Psoas muscle (tissue), 8 donors: ENCODE measurements at places on chromosomes 7 and 10. TPM values are rescaled to one million over a fixed set of nuclear protein-coding genes. Genes with fewer than 3 reads are reported as not detected.

GRCh38 chr7:51064688-51065087 is 251.9 kb downstream of the COBL start:
- no peak for DNase-seq

GRCh38 chr7:3043544-3044371 is at the start of gene CARD11:
CARD11 (minus strand) TSS chr7:3043867; CDS start chr7:2958506, 85,361 bp downstream.
- DNase-seq: no peak

The RBP3 gene
- not detected for total RNA-seq

GRCh38 chr7:49398236-49398635 is 375.2 kb upstream of the VWC2 start:
- DNase-seq: peak; percentile 49

GRCh38 chr10:60760711-60761210 is 17.5 kb upstream of the CDK1 start:
- DNase-seq: no peak

DNA sequence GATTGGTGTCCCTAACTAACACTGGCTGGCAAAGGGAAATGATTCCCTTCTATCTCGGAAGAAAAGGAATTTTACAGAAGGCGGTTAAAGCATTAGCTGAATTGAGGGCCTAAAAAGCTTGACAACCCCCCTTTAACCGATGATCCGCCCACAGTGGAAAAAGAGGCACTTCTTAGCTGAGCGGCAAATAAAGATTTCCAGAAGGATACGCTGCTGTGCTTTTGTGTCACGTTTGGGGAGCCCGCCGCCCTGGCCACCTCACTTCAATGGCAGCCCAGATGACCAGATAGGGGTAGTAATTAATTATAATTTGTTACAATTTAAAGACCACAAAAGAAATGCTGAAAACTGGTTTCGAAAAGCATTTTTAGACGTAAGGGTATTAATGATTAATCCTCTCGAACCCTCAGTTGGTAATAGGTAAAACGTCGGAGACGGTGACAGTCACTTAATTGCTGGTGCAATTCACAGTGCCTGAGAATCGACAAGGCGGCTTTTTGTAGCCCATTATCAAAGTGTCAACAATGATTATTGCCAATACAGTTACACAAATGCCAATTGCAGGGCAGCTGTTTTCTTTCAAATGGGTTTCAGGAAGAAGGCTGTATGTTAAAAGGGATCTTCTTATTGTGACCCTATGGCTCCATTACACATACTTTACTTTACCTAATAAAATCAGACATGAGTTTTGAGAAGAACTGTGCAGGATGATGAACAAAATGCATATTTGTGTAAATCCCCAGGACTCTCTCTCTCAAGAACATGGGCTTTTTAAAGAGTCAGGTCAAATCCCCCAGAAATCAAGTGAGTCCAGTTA is 154.1 kb downstream of the PIP4K2A start:
- no peak for DNase-seq

The STX1A gene
- total RNA-seq: 3.6 TPM

GRCh38 chr7:31051598-31052486 is at the start of gene ADCYAP1R1:
ADCYAP1R1 (plus strand) TSS chr7:31052308; CDS start chr7:31063265, 10,957 bp downstream.
- DNase-seq: peak; percentile 68

DNA sequence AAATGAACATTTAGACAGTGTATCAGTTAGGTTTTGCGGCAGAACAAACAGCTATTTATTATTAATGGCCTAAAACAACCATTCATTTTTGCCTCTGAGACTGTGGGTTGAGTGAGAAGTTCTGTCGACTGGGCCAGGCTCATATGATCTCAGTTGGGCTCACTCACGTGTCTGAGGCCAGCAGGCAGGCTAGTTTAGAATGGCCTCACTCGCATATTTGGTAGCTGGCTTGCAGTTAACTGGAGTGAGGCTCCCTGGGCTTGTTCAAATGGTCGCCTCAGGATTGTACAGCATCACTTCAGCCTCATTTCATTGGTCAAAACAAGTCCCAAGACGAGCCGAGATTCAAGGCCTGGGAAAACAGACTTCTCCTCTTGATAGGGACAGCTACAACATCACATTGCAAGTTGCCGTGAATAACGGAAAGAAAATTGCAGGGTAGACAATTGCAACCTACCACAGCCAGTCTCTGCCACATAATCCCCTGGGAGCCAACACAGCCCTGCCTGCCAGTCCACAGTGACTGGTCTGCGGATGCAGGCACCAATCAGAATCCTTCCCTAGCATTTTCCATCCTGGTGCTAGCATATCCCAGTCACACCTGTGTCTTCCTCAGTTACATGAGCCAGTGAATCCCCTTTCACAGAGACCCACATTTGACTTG is 23.1 kb upstream of the PPIF start:
- no peak for DNase-seq

The PRLHR gene
- not detected for total RNA-seq

DNA sequence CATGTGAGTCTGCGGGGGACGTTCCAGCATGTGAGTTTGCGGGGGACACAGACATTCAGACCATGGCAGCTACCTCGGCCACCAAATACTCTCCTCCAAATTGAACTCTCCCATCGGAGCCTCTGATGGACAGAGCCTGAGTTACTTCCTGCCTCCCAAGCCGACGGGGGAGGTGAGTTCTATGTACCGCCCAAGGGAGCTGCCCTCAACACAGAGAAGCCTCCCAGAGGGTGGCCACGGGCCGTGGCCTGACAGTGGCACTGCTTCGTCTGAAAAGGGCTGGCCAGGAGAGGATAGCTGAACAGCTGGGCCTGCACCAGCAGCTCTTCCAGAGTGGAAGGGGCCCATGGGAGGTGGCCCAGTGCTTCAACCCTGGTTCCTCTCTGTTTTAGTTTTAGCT is 274.5 kb upstream of the PPP2R2D start:
- no peak for DNase-seq

DNA sequence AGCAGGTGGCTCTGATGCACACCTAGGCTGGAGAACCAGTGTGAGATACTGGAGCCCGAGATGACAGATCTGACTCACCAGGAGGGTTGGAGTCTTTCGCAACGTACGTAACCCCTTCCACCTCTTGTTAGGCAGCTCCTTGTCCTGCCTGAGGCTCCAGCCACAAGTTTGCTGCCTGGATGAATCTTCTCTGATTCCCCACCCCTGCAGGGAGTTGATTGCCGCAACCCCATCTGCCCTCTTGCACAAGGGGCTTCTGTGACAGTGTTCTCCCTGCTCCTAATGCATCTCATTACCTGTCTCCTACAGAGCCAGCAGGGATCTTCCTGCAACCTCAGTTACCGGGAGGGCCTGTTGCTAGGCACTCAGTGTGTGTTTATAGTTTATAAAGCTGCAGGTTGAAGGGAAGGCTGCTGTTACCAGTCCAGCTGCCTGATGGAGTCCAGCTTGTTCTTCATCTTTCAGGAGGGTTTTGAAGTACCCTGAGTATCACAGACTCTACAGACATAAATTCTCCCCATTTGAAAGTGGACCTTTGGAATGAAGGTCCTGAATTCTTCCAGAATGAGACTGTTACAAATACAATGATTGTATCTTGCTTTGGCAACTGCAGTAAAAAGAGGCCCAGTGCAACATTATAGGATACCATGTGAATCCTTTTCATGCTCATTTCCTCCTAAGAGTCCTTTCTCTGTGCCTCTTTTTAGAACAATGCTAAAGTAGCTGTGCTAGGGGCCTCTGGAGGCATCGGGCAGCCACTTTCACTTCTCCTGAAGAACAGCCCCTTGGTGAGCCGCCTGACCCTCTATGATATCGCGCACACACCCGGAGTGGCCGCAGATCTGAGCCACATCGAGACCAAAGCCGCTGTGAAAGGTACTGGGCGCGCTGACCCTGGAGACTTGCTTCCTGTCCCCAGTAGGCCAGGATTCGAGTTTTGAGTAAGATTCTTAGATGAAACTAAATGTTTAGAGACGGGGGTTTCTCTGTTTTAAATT is 6.5 kb downstream of the MDH2 start:
- peak; percentile 69 for DNase-seq

- no peak for DNase-seq
Observed at GRCh38 chr10:10138685-10139084, 879.0 kb upstream of the CELF2 start.

DNA sequence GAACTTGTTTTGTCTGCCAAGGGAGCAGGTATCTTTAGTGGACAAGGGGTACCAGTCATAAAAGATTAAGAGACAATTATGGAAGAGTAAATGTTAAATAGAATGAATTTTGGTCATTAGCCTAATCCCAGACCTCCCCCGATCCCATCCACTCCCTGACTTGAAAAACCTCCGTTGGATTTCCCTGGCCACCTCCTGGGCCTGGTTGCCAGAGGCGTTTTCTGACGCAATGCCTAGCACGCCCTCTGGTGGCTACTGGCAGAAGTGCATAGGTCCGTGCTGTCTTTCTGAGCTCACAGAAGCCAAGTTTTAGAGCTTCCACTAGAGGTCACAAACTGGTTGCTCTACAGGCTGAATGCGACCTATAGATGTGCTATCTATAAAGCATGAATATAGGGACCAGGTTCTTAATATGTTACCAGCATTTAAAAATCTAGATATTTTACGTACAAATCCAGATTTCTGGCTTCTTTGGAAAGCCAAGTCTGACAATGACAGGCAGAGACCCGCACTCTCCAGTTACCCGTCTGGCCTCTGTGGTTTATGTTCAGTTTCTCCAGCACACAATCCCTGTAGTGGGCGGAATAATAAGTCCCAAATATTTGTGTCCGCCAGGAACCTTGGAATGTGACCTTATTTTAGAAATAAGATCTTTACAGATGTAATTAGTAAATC is 39.8 kb downstream of the SPOCK2 start:
- peak; percentile 95 for DNase-seq

GRCh38 chr7:1899951-1900762 is 230.1 kb downstream of the ELFN1 start:
- DNase-seq: peak; percentile 35

DNA sequence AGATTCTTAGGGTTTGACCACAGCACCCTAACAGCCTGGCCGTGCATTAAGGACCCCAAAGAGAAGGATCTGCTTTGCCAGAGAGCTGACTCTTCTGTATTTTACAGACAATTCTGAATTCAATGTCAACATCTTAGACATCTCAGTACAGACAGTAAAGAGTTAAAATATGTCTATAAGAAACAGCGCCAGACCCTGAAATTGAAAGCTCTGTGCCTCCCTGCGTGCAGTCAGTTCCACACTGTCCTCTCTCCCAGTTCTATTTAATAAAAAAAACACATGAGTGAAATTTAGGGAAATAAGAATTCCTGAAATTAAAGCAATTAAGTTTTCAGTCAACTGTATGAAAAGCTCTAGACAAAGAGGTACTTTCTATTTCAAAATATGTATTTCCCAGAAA is 45.1 kb downstream of the MET start:
- DNase-seq: no peak

GRCh38 chr10:70711177-70711576 is 38.9 kb downstream of the ADAMTS14 start:
- no peak for DNase-seq

The PRSS1 gene
- not detected for total RNA-seq

GRCh38 chr7:10706875-10707493 is 266.7 kb upstream of the PHF14 start:
- no peak for DNase-seq

The TACC2 gene
- 439 TPM for total RNA-seq

DNA sequence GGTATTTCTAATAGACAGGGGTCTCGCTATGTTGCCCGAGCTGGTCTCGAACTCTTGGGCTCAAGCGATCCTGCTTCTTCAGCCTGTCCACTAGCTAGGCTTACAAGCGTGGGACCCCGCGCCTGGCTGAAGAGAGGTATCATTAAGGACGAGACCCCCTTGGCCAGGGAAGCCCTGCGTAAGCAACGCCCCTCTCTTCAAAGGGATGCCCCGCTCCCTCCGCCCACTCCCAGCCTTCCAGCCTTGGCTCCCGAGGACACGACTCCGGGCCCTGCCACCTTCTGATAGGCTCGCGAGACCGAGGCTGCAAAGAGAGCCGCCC is 220 bp upstream of the ZKSCAN5 start:
- no peak for DNase-seq

The CDK1 gene
- 0.60 TPM for total RNA-seq

The MKRN1 gene
- 71.9 TPM for total RNA-seq

DNA sequence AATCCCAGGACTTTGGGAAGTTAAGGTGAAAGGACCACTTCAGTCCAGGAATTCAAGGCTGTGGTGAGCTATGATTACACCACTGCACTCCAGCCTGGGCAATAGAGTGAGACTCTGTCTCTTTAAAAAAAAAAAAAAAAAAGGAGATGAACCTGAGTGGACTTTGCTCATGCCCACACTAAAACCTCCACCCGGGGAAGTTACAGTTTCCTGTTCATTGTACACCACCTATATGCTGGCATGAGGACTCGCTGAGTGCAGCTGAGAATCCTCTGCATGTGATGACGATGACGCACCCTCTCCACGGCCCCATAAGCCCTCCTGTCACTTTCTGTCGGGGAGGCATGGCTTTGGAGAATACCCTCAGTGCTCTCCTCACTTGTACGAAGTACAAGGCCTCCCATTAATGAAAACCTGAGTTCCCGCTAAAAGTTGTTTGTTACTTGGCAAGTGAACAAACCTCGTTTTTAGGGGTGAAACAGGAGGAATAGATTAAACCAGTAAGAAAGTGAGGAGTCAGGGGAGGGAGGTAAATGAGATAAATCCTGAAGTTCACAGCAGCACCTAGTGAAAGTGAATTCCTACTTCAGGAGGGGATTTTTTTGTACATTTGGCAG is 15.9 kb downstream of the TMEM176B start:
- DNase-seq: no peak

DNA sequence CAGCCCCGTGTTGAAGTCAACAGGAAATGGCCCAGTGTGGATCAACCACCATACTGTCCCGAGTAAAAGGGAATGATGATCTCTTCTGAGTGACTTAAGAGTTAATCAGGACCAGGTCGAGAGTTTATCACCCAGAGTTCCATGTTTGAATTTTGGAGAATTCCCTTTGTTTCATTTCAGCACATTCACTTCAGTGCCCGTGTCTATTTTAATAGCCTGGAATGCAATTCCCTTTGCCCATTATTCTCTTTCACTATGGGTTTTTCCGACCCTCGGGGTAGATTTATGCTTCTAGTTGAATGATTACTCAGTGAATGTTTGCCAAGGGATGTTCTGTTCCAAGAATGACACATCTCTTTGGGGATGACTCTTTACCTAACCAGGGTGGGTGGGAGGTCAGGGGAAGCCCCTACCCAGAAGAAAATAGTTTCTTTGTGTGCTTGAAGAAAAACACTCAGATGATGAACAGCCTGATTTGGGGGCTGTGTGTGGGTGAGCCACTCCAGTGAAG is 594.9 kb downstream of the INHBA start:
- no peak for DNase-seq

DNA sequence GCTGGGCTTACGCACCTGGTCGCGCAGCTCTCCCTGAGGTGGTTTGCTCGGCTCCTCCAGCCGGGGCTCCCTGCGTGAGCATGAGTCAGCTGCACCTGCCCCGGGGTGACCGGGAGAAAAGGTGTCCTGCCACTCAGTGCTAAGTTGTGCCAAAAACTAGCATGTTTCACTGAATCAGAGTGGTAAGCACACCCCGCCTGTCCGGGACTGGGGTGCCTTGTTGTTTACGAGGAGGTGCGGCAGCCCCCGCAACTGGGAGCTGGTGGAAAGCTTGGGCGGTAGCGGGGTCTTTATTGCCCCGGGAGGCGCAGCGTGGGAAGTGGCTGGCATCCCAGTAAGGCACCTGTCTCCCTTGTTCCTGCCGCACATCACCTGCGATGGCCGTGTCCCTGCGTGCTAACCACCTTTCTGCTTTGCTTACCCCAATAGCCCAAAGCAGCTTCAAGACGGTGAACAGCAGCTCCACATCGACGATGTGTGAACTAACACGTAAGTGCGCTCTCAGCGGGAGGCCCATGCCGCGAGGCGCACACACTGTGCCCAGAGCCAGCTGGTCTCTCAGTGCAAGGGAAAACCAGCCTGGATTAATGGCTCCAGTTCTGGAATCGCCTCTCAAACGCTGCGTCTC is 506.6 kb upstream of the FOXK1 start:
- no peak for DNase-seq

The DEPP1 gene
- 37.4 TPM for total RNA-seq

GRCh38 chr7:112547916-112548315 is 67.1 kb downstream of the LSMEM1 start:
- no peak for DNase-seq
